Fibroblast of the conjunctiva (primary cell): ENCODE measurements at places on chromosomes 7 and 10.

- DNase-seq: no peak
Measured at GRCh38 chr7:50725774-50726173, 56.9 kb downstream of the GRB10 start.

- DNase-seq: no peak
Measured at GRCh38 chr10:131149111-131149510, 162.4 kb downstream of the TCERG1L start.

GRCh38 chr7:14242175-14242574 lies 252.7 kb upstream of the ETV1 start:
- no peak for DNase-seq

GRCh38 chr10:5742116-5742515 lies 57.5 kb downstream of the TASOR2 start:
- DNase-seq: no peak

DNA sequence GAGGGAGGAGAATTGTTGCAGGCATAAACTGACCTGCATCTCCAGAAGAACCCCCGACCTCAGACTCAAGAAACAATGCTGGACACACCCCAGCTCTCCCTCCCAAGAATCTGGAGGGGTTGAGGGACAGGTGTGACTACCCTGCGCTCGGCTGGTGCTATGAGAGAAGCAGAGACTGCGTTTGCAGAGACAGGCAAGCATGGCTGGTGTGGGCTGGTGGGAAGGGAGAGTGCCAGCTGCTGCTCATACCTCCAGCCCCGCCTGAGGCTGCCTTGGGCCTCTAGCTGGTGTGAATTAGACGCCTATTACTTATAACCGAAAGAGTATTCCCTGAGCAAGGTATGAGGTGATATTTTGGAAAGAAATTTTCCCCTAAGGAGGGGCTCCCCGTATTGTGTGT lies 48.3 kb upstream of the DDC start:
- DNase-seq: no peak

DNA sequence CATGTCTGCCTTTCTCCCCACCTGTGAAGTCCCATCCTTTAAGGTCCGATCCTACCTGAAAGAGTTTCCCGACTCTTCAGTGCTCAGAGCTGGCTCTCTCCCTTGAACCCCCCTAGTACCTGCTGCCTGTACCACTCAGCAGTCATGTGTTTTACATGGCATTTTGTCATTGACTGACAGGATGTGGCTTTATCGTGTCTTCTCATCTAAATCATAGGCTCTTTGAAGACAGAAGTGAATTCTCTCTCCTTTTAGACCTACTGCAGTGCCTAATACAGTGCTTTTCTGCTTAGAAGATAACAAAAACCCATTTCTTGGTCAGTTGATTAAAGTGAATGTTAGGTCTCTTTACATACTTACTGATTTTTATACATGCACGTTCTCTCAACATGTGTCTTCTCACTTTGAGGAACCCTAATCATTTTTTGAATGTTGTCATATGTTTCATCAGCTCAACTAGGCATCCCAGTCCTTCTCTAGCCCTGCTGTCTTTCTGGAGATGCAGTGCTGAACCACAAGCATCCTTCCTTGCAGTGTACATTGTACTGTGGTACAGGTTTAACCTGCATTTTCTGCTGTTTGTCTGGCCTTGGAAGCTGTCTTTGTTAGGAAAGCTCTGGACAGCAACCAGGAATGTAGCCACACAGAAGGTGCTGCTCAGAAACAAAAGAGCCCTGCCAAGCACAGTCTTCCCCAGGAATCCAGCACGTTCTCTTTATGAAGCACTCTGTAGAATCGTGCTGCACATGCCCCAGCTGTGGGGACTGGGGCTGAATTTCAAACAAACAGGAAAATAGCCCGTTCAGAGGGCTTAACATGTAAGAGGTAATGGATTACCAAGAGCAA lies 28.1 kb upstream of the LRRC4 start:
- no peak for DNase-seq

DNA sequence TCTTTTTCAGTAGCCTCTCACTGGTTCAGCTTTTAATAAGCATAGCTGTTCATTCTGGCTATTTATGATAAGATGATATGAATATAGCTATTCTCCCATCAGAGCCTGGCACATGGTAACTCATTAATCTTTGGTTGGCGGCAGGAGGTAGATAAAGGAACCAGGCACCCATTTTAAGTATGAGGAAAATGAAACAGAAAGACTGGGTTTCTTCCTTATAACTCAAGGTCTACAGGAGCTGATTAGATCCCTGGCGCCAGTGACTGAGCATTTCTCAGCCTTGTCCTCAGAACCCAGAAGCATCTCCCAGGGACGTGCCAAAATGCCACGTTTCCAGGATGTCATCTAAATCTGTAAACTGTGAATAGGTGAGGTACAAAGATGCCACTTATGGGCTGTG lies 141.9 kb downstream of the TCF7L2 start:
- DNase-seq: no peak

DNA sequence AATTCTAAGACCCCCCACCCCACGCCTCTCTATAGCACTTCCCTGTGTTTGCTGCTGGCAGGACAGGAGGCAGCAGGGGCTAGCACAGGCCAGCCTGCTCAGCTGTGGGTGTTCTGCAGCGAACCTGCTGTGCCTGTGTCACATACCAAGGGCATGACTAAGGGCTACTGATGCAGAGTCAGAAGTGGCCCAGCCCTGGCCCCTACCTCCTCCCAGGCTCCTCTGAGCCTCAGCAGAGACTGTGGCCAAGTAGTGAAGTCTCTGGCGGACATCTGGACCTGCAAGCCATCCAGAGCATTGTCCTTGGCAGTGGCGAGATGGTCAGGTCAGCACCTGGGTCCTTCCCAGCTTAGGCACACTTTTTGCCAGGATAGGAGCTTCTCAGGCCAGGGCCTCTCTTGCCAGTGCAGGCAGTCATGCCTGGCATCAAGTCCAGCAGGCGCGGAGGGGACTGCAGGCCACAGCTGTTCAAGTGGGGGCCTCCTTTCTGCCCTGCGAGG lies 116.3 kb upstream of the RET start:
- no peak for DNase-seq

- DNase-seq: no peak
Measured at GRCh38 chr10:71205468-71205867, 6.9 kb upstream of the UNC5B start.

DNA sequence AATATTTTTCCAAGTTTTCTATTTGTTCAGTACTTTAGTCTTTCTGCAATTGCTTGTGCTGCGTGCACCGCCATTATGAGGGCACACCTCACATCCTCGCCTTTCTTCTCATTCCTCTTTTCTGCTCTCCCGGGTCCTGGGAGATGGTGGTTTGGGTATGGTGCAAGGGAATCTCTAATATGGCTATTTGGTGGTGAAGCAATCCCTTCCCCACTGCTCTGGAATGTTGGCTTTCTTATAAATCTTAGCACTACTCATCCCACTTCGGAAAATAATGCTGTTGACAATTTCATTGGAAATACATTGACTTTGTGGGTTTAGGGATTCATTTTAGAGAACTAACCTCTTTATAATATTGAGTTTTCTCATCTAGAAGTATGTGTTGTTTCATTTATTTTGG lies 1.9 kb upstream of the GCK start:
- DNase-seq: no peak

DNA sequence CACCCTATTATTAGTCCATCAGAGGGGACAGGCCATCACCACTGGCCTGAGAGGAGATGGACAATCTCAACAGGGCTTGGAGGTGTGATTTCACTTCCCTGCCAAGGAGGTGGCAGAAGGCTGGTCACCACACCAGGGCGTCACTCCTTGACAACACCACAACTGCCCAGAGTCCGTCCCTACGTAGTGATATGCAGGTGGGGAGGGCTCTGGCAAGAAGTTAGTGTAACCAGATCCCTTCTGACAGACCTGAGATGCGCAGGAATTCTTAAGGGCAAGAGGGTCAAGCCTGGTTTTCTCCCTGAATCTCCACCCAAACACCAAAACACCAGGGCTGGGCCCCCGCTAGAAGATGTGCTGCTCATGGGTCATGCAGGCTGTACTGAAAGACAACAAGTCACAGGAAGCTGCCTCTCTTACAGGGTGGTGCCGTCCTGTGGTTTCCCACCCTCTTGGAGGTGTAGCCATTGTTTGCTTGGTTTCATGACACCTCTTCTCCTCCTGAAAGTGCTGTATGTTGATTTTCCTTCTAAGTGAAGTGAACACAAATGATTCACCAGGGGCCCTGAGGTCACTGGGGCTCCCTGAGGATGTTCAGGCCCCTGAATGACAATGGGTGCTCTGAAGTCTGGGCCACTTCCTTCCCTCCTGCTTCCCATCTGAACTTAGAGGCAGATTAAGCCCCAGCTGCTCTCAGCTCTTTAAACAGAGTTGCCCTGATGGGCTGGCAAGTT lies 27.1 kb downstream of the ATXN7L1 start:
- DNase-seq: no peak

DNA sequence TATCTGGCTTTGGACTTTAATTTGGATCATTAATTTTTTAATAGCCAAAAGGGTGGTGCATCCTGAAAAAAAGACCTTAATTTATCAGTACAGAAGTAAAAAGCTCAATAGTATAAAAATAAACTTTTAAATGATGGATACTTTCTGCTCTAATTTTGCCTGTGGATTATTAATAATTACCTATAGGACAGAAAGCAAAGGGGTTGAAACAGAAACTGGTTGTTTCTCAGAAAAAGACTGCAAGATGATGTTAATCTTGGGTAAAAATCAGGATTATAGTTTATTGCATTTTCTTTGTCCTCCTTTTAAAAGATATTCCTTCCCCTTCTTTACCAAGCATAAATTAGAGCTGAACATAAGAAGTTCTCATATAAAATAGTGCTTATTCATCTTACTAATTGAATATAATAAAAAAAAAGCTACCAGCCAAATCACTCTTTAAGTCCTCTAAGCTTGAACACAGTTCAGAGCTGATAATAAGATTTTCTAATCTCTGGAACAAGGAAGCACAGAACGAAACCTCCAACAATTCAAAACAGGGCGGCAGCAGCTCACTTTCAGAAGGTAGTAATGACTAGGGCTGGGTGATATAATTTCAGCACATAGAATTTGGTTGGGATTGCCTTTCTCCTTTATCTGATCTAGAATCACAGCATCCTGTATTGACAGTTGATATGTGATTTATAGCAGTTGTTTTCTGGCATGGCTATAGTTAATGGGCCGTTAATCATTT lies 8.1 kb upstream of the GPR85 start:
- no peak for DNase-seq

DNA sequence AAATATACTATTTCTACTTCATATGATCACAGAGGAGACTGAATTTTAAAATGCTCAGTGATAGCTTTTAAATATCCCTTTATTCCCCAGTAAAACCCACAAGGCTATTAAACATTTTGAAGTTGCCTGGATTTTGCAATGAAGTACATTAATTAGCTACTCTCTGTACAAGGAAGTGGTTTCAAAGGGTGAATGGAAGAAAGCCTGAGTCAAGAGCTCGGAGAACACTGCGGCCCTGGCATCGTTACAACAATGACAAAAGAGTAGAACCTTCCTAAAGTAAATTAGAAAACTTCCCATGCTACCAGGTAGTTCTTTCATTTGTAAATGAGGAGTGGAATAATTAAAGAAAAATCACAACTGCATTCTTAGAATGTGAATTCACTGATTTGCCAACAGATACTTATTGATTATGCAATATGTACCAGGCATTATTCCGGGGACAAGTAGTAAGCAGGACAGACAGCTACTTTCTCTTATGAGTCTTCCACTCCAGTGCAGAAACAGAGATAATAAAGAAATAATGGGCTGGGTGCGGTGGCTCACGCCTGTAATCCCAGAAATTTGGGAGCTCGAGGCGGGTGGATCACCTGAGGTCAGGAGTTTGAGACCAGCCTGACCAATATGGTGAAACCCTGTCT lies 63.0 kb downstream of the ZNF22 start:
- DNase-seq: no peak

DNA sequence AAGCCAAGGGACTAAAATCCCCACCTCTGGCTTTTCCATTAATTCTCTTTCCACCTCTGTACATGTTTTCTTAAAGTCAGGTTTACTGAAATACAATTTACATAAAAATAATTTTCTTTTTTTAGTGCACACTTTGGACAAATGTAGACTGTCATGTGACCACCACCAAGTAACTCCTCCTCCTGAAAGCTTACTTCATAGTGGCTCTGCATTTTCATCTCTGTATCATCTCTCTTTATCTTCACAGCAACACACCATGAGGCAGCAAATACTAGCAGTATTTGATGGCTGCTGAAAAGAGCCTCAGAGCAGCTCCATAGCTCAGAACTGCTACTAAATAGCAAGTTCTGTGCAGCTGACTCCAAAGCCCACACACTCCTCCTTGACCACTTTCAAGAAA lies 17.3 kb downstream of the WDFY4 start:
- DNase-seq: no peak

- no peak for DNase-seq
Measured at GRCh38 chr10:22475651-22476600, 130.6 kb downstream of the SPAG6 start.

GRCh38 chr7:8117195-8117594 lies 144.8 kb downstream of the ICA1 start:
- no peak for DNase-seq

DNA sequence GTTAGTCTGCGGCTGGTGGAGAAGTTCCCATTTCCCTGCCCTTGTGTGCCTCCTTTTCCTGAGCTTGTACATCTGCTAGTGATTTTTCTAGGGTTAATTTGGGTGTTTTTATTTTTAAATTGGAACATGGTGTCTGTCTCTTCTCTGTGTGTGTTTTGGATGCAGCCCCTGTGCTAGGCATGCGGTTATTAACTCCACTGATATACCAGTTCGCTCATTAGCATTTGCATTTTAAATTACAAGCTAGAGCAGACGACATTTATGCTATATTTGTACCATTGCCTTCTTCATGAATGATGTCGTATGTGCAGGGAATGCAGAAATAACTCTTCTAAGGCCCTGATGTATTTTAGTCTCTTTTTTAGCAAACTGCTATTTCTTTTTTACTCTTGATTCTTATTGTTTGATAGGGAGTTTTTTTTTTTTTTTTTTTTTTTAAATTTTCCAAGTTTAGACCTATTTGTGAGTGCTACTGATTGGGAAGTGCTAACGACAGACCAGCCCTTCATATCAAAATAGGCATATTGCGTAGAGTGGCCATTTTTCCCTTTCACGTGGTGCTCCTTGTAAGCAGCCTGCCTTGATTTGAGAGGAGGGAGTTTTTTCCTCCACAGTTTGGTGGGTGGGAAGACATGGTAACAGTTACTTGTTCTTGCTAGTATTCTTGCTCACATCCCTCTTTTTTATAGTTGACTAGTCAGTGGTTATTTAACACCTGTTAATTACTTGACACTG lies 89.6 kb downstream of the LRRC4 start:
- no peak for DNase-seq

DNA sequence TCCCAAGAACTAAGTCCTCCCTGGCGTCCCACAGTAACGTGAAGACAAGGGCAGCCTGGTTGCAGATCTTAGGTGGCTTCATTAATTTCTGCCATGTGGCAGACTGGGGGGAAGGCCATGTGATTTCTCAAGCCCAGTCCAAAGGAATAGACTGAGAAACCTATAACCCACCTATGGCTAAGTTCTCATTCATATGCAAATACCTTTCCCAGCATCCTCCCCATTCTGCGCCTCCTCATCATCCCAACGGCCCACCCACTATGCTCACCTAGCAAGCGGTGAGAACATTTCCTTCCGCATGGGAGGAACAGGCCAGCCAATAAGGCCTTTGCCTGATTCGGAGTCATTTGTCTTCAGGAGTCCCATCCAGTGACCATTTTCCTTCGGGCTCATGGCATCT lies 8.2 kb upstream of the CLEC2L start:
- no peak for DNase-seq

GRCh38 chr7:141287936-141288335 lies 214.1 kb downstream of the TMEM178B start:
- DNase-seq: no peak
